ENCODE measurements at places on chromosomes 3 and 15. TPM values are rescaled to one million over a fixed set of nuclear protein-coding genes. Genes with fewer than 3 reads are reported as not detected.

DNA sequence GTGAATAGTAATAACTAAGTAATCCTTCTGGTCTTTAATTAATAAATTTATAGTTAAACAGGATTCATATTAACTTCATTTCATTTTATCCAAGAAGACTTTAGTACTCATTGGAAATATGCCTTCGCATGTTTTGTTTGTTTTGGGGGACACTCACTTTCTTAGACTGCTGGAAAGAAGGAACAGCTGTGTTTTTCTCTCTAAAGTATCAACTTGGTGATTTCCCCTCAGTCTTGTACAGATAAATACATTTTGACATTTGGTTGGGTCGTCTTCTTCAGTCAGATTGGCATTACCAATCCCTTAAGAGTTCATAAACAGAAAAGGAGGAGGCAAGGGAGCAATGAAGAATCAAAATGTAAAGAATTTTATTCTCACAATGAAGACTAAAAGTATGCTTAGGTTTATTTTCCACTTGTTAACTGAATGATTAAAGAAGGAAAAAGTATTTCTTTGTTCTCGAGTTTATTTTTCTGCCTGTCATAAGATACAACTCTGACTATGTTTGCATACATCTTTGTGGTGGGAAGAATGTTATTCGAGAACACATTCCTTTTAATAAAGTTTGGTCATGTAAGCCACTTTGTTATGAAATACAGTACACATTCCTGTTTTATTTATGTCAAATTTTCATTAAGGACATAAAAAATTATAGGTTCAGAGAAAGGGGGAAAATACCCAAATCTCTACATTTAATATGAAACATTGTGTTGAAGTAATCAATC is 140.2 kb downstream of the GMNC start:
- H3K36me3 ChIP-seq: no peaks in the 10 kb centered on the region
- H3K27me3 ChIP-seq: peaks cover 8% of the 10 kb centered on the region
- no peak for DNase-seq
- no peak overlapping the region for H3K27ac ChIP-seq
- H3K4me3 ChIP-seq: no peak overlapping the region

GRCh38 chr3:184489268-184489841 is 72.2 kb upstream of the EPHB3 start:
- no peaks in the 10 kb centered on the region for H3K36me3 ChIP-seq
- H3K4me3 ChIP-seq: no peak overlapping the region
- peaks cover 5% of the 10 kb centered on the region for H3K4me1 ChIP-seq
- H3K27me3 ChIP-seq: peaks cover 52% of the 10 kb centered on the region
- H3K27ac ChIP-seq: no peak overlapping the region

DNA sequence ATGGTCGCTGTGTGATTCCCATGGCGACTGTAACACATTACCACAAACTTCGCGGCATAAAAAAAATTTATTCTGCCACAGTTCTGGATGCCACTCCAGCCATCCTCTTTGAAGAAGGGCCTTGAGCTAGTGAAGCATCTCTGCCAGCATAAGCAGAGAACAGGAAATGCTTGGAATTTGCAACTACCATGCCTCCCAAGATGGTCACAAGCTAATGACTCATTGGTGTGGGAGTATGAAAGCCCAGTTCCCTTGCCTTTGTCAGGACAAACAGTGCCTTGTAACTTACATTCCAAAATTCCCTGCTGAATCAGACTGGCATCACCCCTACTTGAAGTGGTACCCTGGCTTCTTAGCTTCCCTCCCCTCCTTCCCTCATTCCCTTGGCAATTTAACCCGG is 129.7 kb downstream of the PROS1 start:
- H3K27ac ChIP-seq: no peak overlapping the region
- no peaks in the 10 kb centered on the region for H3K36me3 ChIP-seq
- no peaks in the 10 kb centered on the region for H3K27me3 ChIP-seq
- H3K4me1 ChIP-seq: no peaks in the 10 kb centered on the region

DNA sequence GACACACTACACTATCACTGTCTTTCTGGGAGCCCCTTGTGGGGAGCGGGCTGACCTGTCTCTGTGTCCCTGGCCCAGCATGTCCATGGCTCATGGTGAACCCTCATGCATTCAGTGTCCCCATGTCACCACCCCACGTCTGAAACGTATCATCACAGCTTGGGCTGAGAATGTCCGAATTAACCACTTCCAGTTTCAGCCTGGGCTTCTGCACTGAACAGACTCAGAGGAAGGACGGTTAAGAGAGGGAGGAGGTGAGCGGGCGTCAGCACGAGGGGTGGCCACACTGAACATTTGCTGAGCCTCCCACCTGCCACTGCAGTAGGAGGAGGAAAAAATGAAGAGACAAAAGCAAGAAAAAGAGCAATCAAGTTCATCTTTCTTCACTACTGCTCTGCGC is 30.5 kb downstream of the ATP2B2 start:
- peaks cover 16% of the 10 kb centered on the region for H3K27me3 ChIP-seq
- H3K27ac ChIP-seq: no peak overlapping the region
- no peaks in the 10 kb centered on the region for H3K4me1 ChIP-seq
- no peaks in the 10 kb centered on the region for H3K36me3 ChIP-seq
- no peak overlapping the region for H3K4me3 ChIP-seq
- no peak for DNase-seq

DNA sequence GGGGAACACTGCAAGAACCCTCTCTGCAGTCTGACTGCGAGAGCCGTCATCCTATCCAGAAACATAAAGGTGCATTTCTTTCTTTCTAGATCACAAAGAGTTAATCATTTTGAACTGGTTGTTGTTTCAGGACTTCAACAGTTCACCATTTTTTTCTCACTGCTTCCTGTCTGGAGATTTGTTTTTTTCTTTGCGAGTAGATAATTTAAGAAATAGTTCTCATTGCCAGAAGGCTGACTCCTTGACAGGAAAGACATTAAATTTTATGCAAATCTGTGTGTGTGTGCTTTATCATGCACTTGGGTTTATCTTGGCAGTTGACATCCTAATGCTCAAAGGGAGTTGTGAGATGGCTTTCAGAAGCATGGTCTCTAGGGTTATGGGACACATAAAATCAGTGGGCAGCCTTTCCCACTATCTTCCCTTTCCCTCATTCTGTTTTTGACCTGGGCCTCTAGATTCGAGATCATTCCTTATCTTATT is 123.5 kb upstream of the TBL1XR1 start:
- H3K27me3 ChIP-seq: peaks cover 14% of the 10 kb centered on the region
- H3K4me1 ChIP-seq: peaks cover 19% of the 10 kb centered on the region
- H3K4me3 ChIP-seq: no peak overlapping the region
- H3K36me3 ChIP-seq: peaks cover 4% of the 10 kb centered on the region

DNA sequence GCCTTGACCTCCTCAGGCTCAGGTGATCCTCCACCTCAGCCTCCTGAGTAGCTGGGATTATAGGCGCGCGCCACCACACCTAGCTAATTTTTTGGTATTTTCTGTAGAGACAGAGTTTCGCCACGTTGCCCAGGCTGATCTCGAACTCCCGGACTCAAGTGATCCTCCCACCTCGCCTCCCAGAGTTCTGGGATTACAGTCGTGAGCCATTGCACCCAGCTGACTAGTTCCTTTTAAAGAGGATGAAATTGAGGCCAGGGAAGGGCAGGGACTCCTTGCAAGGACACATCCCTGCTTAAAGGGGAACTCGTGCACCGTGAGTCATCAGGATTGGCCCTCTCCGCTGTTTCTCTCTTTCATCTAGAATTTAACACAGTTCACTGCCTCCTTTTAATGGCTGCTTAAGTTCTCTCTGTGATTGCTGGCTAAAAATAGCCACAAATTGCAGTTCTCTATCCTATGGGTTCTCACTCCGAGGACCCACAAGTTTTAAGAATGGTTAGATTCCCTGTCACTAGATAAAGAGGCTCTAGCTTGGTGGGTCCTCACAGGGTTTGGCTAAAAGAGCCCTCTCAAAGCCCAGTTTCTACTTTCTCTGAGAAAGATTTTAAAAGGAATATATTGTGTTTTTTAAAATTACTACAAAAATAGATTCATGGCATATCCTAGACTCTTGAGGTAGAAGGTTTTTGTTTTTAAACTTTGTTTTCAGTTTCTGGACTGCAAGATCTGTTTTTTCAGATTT is 1.4 kb downstream of the CRTAP start:
- no peak for DNase-seq
- no peaks in the 10 kb centered on the region for H3K27me3 ChIP-seq
- H3K27ac ChIP-seq: no peak overlapping the region

DNA sequence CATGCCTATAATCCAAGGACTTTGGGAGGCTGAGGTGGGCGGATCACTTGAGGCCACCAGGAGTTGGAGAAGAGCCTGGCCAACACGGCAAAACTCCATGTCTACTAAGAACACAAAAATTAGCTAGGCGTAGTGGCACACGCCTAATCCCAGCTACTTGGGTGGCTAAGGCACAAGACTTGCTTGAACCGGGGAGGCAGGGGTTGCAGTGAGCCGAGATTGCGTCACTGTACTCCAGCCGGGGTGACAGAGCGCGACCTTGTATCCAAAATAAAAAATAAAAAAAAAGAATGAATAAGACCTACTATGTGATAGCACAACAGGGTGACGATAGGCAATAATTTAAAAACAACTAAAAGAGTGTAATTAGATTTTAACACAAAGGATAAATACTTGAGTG is 3.5 kb downstream of the XRN1 start:
- peaks cover 26% of the 10 kb centered on the region for H3K36me3 ChIP-seq
- H3K27ac ChIP-seq: no peak overlapping the region
- H3K27me3 ChIP-seq: no peaks in the 10 kb centered on the region
- no peak for DNase-seq
- H3K4me3 ChIP-seq: no peak overlapping the region

DNA sequence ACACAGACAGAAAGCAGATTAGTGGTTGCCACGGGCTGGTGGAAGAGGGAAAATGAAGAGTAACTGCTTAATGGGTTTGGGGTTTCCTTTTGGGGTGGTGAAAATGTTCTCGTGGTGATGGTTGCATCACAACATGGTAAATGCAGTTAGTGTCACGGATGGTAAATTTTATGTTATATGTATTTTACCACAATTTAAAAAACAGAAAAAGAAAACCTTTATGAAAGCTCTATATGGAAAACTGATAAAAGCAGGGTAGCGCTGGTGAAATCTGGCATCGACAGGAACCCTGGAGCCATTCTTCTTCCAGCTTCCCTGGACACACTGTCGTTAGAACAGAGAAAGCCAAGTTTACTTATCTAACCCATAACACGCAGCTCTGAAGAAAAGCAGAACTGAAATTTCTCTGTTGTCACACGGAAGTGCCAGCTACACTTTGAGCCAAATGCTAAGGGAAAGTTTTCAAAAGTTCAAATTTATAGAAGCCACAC is 287.7 kb upstream of the NR2F2 start:
- H3K27ac ChIP-seq: no peak overlapping the region
- no peak for DNase-seq
- peaks cover under 1% of the 10 kb centered on the region for H3K4me1 ChIP-seq
- no peaks in the 10 kb centered on the region for H3K36me3 ChIP-seq

DNA sequence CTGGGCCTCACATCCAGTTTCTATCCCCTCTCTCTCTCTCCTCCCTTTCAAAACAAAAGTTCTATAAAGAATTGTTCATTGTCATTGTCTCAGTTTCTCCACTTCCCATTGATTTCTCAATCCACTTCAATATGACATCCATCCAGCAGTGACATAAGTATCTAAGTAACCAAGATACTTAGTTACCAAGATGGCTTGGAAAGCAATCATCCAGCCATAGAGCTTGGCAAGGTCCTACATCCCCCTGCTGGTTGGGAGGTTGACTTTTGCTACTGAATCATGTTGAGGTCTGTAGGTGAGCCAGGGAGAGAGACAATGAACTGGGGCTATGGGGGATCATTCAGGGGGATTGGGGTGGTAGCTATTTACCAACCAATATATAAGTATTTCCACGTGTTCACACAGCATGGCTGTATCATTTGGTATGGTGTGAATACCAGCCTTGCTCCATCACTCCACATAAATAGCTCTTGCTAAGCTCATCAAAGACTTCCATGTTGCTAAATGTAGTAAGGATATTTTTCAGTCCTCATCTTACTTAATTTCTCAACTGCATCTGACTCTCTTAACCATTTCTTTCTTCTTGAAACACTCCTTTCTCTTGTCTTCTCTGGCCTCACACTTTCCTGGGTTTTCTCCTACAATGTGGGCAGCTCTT is 58.8 kb upstream of the NTRK3 start:
- H3K36me3 ChIP-seq: no peaks in the 10 kb centered on the region
- DNase-seq: no peak
- H3K4me3 ChIP-seq: no peak overlapping the region
- peaks cover 2% of the 10 kb centered on the region for H3K27me3 ChIP-seq

- no peak overlapping the region for H3K27ac ChIP-seq
- no peak overlapping the region for H3K4me3 ChIP-seq
- H3K36me3 ChIP-seq: no peaks in the 10 kb centered on the region
- H3K27me3 ChIP-seq: no peaks in the 10 kb centered on the region
Measured at GRCh38 chr15:66573348-66573718, 7.5 kb upstream of the LCTL start.

DNA sequence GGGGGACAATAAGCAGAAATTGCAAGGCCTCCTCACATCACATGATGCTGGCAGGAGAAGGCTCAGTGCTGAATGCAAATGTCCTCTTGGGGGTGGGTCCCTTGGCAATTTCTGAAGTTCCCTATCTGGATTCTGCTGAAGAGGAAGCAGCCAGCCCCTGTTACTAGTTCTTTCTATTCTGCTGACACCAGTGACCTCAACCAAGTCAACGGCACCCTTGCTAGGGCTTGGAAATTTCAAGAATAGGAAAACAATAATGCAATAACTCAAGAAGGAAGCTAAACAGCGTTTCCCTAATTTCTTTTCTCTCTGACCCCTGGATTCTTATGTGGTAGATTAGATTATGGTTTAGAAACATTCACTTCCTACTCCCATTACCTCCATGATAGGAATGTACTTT is 46.2 kb upstream of the FOXP1 start:
- H3K27me3 ChIP-seq: no peaks in the 10 kb centered on the region
- H3K4me1 ChIP-seq: no peaks in the 10 kb centered on the region
- H3K27ac ChIP-seq: no peak overlapping the region
- H3K4me3 ChIP-seq: no peak overlapping the region
- no peak for DNase-seq

DNA sequence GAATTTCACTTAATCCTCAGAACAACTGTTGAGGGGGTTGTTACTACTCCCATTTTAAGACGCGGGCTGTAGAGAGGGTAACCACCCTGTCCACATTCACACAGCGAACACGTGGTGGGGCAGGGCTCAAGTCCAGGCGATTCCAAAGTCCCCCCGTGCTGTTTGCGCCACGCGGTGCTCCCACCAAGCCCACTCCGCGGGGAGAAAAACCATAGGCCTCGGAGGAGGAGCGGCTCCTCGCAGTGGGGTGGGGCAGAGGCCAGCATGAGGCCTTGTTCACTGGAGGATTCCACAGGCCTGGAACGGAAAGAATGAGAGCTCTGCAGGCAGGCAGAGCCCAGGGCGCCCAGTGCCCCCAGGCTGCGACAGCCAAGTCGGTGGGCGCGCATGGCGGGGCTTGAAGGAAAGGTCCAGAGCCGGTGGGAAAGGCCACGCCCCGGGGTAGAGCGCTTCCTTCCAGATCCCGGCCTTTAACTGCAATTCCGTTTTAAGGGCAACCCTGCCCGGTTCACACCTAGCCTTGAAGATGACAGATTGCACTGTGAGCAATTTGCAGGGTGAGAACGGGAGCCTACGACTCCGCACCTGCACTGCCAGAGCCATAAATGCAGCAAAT is 161.8 kb upstream of the TBL1XR1 start:
- H3K4me3 ChIP-seq: peak overlapping the region; percentile 65
- no peaks in the 10 kb centered on the region for H3K36me3 ChIP-seq
- H3K4me1 ChIP-seq: peaks cover 48% of the 10 kb centered on the region
- DNase-seq: no peak
- peak overlapping the region; percentile 97 for H3K27ac ChIP-seq

OSTN gene
- total RNA-seq: not detected

KLHL18 gene
- 48.3 TPM for total RNA-seq

PCCB gene
- total RNA-seq: 41.7 TPM

CLRN1 gene
- not detected for total RNA-seq

AP3S2 gene
- total RNA-seq: 24.7 TPM

FAM81A gene
- total RNA-seq: 0.60 TPM

SYNPR gene
- total RNA-seq: not detected

TUBGCP5 gene
- total RNA-seq: 22.3 TPM

Measured in activated T-helper 1 cell treated with anti-CD3 and anti-CD28 coated beads, Interleukin-12 subunit alpha, Interleukin-12 subunit beta, Interleukin-2, Interleukin-4 antibody, amounts not matched to agents 30 ng/mL and 10 ng/mL and 1 ng/mL, durations not matched to agents 14 hours and 24 hours and 36 hours (primary cell).